Neural crest cell (in vitro differentiated cells): ENCODE measurements at places on chromosomes 11 and 22. TPM values are rescaled to one million over a fixed set of nuclear protein-coding genes. Genes with fewer than 3 reads are reported as not detected.

DNA sequence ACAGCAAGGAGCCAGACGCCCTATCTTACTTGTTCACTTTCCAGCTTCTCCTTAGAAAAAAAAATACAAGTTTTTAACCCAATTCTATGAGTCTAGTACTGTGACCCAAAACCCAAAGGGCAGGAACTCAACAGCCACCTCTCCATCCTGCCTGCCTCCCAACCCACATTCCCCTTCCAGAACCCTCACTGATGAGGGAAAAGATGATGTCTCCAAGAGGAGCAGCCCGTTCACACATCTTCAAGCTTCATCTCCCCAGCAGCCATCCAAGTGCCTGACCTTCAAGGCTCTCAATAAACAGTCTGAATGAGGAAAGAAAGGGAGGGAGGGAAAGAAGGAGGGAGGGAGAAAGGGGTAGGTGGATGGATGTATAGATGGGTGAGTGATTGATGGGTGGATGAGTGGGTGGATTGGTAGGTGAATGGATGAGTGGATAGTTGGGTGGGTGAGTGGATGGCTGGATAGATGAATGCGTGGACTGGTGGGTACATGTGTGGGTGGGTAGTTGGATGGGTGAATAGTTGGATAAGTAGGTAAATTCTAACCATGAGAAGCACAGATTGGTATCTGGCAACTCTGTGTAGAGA, 50.4 kb downstream of the IGLL5 start:
- DNase-seq, result no peak
- H3K27ac ChIP-seq, result no peak overlapping the region
- H3K4me3 ChIP-seq, result no peak overlapping the region
- peaks cover 8% of the 10 kb centered on the region for H3K4me1 ChIP-seq

DNA sequence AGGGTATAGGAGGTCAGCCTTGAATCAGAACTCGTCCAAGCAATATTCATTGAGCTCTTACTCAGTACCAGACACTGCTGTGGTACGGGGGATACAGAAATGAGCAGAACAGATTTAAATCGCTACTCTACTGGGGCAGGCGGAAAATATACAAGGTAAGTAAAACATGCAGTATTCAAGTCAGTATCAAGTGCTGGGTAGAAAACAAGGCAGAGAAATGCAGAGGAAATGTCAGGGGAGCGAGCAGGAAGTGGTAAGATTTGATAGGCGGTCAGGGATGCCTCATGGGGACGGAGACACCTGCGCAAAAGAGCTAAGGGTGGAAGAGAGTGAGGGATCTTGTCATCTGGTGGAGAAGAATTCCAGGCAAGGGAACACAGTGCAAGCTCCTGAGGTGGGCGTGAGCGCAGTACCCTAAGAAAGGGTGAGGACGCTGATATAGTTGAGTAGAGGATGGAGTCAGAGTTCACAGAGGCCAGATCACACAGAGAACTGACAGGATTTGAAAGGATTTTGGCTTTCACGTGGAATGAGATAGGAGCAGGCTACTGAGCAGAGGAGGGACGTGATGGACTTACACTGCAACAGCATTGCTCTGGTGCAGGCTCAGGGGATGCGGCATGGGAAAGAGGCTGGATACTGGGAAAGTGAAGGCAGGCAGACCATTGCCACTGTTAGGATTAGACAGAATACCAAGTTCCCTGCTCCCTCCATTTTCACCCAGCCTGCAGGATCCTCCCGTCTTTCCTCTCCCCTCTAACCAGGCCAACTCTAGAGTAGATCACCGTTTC, 35.8 kb downstream of the SC5D start:
- H3K36me3 ChIP-seq, result no peaks in the 10 kb centered on the region
- H3K4me3 ChIP-seq, result no peak overlapping the region
- DNase-seq, result no peak
- no peaks in the 10 kb centered on the region for H3K27me3 ChIP-seq
- H3K27ac ChIP-seq, result no peak overlapping the region

- no peaks in the 10 kb centered on the region for H3K36me3 ChIP-seq
- peaks cover 6% of the 10 kb centered on the region for H3K27me3 ChIP-seq
- H3K4me3 ChIP-seq, result no peak overlapping the region
- H3K4me1 ChIP-seq, result peaks cover 4% of the 10 kb centered on the region
These were observed 61.8 kb upstream of the UBASH3B start for GRCh38 chr11:122593473-122594420.

Gene ANGPTL5
- total RNA-seq, result not detected in 2 replicates

DNA sequence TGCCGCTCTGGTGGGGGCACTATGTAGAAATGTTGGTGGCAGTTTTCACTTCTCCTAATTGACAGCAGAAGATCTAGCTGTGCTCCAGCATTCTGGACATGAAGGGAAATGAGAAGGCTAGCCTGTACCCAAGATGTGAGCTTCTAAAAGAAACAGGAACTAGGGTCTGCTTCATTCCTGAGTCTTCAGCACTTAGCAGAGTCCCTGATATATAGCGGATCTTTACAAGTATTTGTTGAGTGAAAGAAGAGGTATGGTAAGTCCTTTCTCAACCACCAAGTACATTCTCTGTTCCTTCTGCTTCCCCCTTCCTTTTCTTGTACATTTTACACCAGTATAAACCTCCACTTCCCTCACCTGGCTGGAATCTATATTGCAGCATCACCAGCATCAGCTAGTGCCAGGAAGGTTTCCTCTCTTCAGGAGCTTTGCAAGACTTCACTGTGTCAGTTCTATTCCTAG, 408.3 kb upstream of the CADM1 start:
- peaks cover 27% of the 10 kb centered on the region for H3K4me1 ChIP-seq
- H3K36me3 ChIP-seq, result no peaks in the 10 kb centered on the region
- H3K4me3 ChIP-seq, result no peak overlapping the region
- no peak overlapping the region for H3K27ac ChIP-seq

GRCh38 chr22:27667121-27667843, 134.3 kb downstream of the MN1 start:
- H3K4me3 ChIP-seq, result peak overlapping the region; percentile 18
- peak; percentile 34 for DNase-seq

Gene TSPO
- total RNA-seq, result 11.1 and 12.3 TPM in 2 replicates

GRCh38 chr22:47691152-47691895, 928.9 kb downstream of the TBC1D22A start:
- H3K27ac ChIP-seq, result no peak overlapping the region
- no peak for DNase-seq
- H3K27me3 ChIP-seq, result peaks cover 3% of the 10 kb centered on the region
- no peaks in the 10 kb centered on the region for H3K36me3 ChIP-seq

Gene PRR5L
- 6.6 and 7.7 TPM in 2 replicates for total RNA-seq

DNA sequence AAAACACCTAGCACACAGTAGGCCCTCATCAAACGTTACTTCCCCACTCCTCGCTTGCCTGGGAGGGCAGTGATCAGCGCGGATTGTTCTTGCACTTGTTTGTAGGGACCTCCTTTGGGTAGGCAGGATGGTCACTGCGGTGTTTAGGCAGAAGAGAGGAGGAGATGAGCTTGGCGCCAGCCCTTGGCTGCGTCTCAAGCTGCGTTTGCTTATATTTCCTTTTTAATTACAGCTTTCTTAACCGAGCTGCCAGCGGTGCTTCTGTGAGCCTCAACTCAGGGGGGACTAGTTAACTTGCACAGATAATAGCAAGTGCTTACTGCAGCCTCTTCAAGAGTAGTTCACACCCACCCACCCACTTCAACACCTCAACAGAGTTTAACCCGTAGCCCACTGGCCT, 15.1 kb downstream of the IFT27 start:
- H3K4me1 ChIP-seq, result no peaks in the 10 kb centered on the region
- H3K36me3 ChIP-seq, result peaks cover 11% of the 10 kb centered on the region
- no peak overlapping the region for H3K27ac ChIP-seq

GRCh38 chr11:10622957-10623791, 54.7 kb upstream of the LYVE1 start:
- H3K27ac ChIP-seq, result peak overlapping the region; percentile 75
- no peak overlapping the region for H3K4me3 ChIP-seq
- H3K36me3 ChIP-seq, result no peaks in the 10 kb centered on the region
- no peaks in the 10 kb centered on the region for H3K27me3 ChIP-seq
- DNase-seq, result no peak

- H3K27ac ChIP-seq, result no peak overlapping the region
- no peak overlapping the region for H3K4me3 ChIP-seq
- no peak for DNase-seq
These were observed 132.8 kb upstream of the NCAM1 start for GRCh38 chr11:112828421-112828820.

- peak overlapping the region; percentile 75 for H3K4me3 ChIP-seq
- peaks cover 3% of the 10 kb centered on the region for H3K36me3 ChIP-seq
- H3K27me3 ChIP-seq, result no peaks in the 10 kb centered on the region
These were observed 36.3 kb upstream of the TIMP3 start for GRCh38 chr22:32765132-32765618.

- no peaks in the 10 kb centered on the region for H3K27me3 ChIP-seq
- peaks cover 2% of the 10 kb centered on the region for H3K36me3 ChIP-seq
- DNase-seq, result no peak
- no peak overlapping the region for H3K27ac ChIP-seq
- H3K4me1 ChIP-seq, result no peaks in the 10 kb centered on the region
- no peak overlapping the region for H3K4me3 ChIP-seq
These were observed 52.5 kb upstream of the KCNQ1OT1 start for GRCh38 chr11:2752204-2752770.

DNA sequence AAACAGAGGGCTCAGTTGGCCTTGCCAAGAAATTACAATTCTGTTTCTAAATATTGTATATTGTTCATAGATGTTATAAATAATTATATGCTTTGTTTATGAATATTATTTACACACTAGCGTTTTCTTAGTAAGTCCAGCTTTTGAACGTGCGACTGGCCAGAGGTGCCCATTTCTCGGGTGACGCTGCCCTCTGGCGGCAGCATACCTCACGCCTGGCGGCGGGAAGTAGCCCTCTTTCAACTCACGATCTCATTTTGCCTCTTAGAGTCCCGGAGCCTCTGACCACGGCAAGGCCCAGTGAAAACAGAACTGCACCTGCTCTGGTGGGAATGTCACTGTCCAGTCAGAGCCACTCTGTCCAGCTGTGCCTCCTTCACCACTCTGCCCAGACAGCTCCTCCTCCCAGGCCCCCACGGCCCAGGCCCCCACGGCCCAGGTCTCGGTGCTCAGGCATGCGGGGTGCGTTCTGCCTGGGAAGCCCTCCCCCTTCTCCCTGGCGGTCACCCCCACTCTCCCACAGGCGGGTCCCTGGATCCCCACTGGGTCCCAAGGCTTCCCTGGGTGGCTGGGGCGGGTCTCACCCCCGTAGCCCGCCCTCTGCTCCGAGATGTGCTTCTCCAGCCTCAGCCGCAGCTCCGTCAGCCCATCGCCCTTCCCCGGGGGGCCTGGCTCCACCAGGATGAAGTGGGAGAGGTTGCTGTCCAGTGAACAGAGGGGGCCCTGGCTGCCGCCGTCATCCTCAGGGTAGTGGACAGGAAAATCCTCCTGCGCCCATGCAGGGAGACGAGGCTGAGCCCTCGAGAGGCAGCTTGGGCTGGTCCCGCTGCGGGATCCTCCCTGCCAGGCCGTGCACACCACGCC, 19.3 kb downstream of the TSSC4 start:
- H3K27me3 ChIP-seq, result no peaks in the 10 kb centered on the region
- H3K36me3 ChIP-seq, result no peaks in the 10 kb centered on the region
- H3K4me3 ChIP-seq, result no peak overlapping the region
- no peak overlapping the region for H3K27ac ChIP-seq
- H3K4me1 ChIP-seq, result no peaks in the 10 kb centered on the region

Gene PHOX2A
- total RNA-seq, result 5.1 and 5.6 TPM in 2 replicates

GRCh38 chr11:92682136-92682535, 287.3 kb upstream of the MTNR1B start:
- H3K4me1 ChIP-seq, result peaks cover 19% of the 10 kb centered on the region
- no peaks in the 10 kb centered on the region for H3K27me3 ChIP-seq
- DNase-seq, result no peak
- peaks cover 10% of the 10 kb centered on the region for H3K36me3 ChIP-seq
- no peak overlapping the region for H3K4me3 ChIP-seq
- no peak overlapping the region for H3K27ac ChIP-seq
